Activated CD4-positive, alpha-beta T cell treated with anti-CD3 and anti-CD28 coated beads for 36 hours (primary cell): ENCODE measurements at places on chromosomes 5 and 9. TPM values are rescaled to one million over a fixed set of nuclear protein-coding genes. Genes with fewer than 3 reads are reported as not detected.

GRIA1 gene
- not detected for total RNA-seq

KIAA0825 gene
- total RNA-seq, result 1.3 TPM

NCBP1 gene
- 43.0 TPM for total RNA-seq

CDX1 gene
- total RNA-seq, result not detected

MAP1B gene
- 0.16 TPM for total RNA-seq

CER1 gene
- total RNA-seq, result not detected

NR2F1-AS1 gene
- total RNA-seq, result not detected

LRRC19 gene
- total RNA-seq, result not detected

OR1Q1 gene
- total RNA-seq, result not detected

BSPRY gene
- total RNA-seq, result 6.6 TPM

PPP2R2B gene
- total RNA-seq, result 0.85 TPM

C5orf58 gene
- total RNA-seq, result not detected

PCDHB16 gene
- not detected for total RNA-seq

ACTBL2 gene
- total RNA-seq, result not detected

UBE2QL1 gene
- total RNA-seq, result not detected

C9orf153 gene
- 0.46 TPM for total RNA-seq

PLAC8L1 gene
- total RNA-seq, result not detected

CDH6 gene
- total RNA-seq, result not detected

TRPM3 gene
- total RNA-seq, result not detected

NOTCH1 gene
- total RNA-seq, result 79.4 TPM

SPATA31C1 gene
- not detected for total RNA-seq

PCDHGA5 gene
- 0.09 TPM for total RNA-seq
